HCT116 (cell line): ENCODE measurements at places on chromosomes 12 and 14. TPM values are rescaled to one million over a fixed set of nuclear protein-coding genes. Genes with fewer than 3 reads are reported as not detected.

- DNase-seq = no peak
These were observed 452.7 kb downstream of the BCL11B start for GRCh38 chr14:98819132-98819866.

- DNase-seq = no peak
These were observed 93.3 kb downstream of the RIMBP2 start for GRCh38 chr12:130622803-130623202.

GRCh38 chr14:36580856-36581831 lies 1.3 kb downstream of the NKX2-8 start:
- DNase-seq = no peak

GRCh38 chr14:54881235-54881760 lies 21.3 kb downstream of the GCH1 start:
- no peak for DNase-seq

DNA sequence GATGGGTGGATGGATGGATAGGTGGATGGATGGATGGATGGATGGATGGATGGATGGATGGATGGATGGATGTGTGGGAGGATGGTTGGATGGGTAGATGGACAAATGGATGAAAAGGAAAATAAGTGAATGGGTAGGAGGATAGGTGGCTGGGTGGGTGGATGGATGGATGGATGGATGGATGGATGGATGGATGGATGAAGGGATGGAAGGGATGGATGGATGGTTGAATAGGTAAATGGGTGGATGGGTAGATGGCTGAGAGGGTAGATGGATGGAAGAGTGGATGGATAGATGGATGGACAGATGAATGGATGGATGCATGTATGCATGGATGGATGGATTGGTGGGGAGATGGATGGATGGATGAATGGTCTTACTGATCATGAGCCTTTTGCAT lies 36.5 kb downstream of the MAP1LC3B2 start:
- no peak for DNase-seq

Gene P3H3
- total RNA-seq = 32.2 TPM

Gene NGB
- total RNA-seq = not detected

Gene C12orf60
- 3.5 TPM for total RNA-seq

Gene HCAR1
- not detected for total RNA-seq
